Activated T-helper 1 cell treated with anti-CD3 and anti-CD28 coated beads, Interleukin-12 subunit alpha, Interleukin-12 subunit beta, Interleukin-2, Interleukin-4 antibody, amounts not matched to agents 30 ng/mL and 10 ng/mL and 1 ng/mL, durations not matched to agents 14 hours and 24 hours and 36 hours (primary cell): ENCODE measurements at places on chromosomes 12 and 14. TPM values are rescaled to one million over a fixed set of nuclear protein-coding genes. Genes with fewer than 3 reads are reported as not detected.

The ADCY4 gene
- 0.93 and 1.5 TPM in 2 replicates for total RNA-seq

The CEBPE gene
- not detected in 2 replicates for total RNA-seq

The TAS2R9 gene
- not detected in 2 replicates for total RNA-seq

The ZBTB42 gene
- 5.9 and 6.1 TPM in 2 replicates for total RNA-seq

The GLI1 gene
- 1.5 and 2.5 TPM in 2 replicates for total RNA-seq

The AMN gene
- total RNA-seq = 0.44 and 0.69 TPM in 2 replicates

The TCP11L2 gene
- total RNA-seq = 4.0 and 4.3 TPM in 2 replicates

The CYP46A1 gene
- 0.27 TPM in 1 of 2 replicates, not detected in the other for total RNA-seq

The BCL11B gene
- 43.5 and 45.4 TPM in 2 replicates for total RNA-seq

The RILPL2 gene
- total RNA-seq = 20.1 and 20.6 TPM in 2 replicates

The AGAP2 gene
- total RNA-seq = 31.5 and 33.4 TPM in 2 replicates

The WNT5B gene
- total RNA-seq = 1.1 and 2.0 TPM in 2 replicates

The SH2B3 gene
- 42.0 and 42.3 TPM in 2 replicates for total RNA-seq

The ALDH1L2 gene
- 1.1 and 1.5 TPM in 2 replicates for total RNA-seq

The OR10G2 gene
- total RNA-seq = 0.24 TPM in 1 of 2 replicates, not detected in the other

- no peak overlapping the region for H3K27ac ChIP-seq
- peaks cover 8% of the 10 kb centered on the region for H3K27me3 ChIP-seq
- no peak for DNase-seq
- no peaks in the 10 kb centered on the region for H3K4me1 ChIP-seq
Observed at GRCh38 chr12:112843287-112843686, 51.7 kb downstream of the RPH3A start.

- no peaks in the 10 kb centered on the region for H3K27me3 ChIP-seq
- peaks cover 12% of the 10 kb centered on the region for H3K4me1 ChIP-seq
- no peak for DNase-seq
- H3K36me3 ChIP-seq = peaks cover 11% of the 10 kb centered on the region
- H3K27ac ChIP-seq = no peak overlapping the region
Observed at GRCh38 chr14:102461490-102462338, 47.9 kb downstream of the ANKRD9 start.

DNA sequence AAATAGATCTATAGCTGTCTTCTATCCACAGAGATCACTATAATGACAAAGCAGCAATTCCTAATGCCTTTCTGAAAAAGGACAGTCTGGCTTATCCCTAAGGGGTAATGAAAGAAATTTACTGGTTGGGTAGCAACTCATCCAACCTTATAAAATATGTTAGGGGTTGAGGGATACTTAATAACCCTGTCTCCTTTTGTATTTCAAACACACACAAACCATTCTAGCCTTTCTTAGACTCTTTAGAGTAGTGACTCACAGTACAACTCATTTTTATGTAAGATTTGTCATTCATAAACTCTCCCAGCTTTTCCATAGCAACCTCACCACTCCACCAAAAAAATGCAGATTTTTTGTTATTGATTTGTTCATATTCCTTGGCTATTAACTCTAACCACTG is 167.9 kb downstream of the FSCB start:
- DNase-seq = no peak

DNA sequence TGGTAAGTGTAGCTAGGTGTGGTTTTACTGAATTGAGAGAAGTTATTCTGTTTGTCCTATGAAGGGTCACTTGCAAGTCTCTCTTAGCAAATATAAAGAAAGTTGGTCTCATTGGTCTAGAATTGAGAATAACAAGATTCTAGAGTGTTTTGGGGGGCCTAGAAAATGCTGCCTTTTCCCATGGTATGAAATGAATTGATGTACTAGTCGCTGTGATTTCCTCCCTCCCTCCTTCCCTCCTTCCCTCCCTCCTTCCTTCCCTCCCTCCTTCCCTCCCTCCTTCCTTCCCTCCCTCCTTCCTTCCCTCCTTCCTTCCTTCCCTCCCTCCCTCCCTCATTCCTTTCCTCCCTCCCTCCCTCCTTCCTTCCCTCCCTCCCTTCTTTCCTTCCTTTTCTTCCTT is 166.7 kb upstream of the RGS6 start:
- no peak overlapping the region for H3K27ac ChIP-seq
- H3K4me1 ChIP-seq = no peaks in the 10 kb centered on the region
- DNase-seq = no peak
- peaks cover 22% of the 10 kb centered on the region for H3K27me3 ChIP-seq
- no peaks in the 10 kb centered on the region for H3K36me3 ChIP-seq

GRCh38 chr14:61761557-61761956 is 663 bp upstream of the SNAPC1 start:
- H3K27ac ChIP-seq = peak overlapping the region; percentile 90
- peaks cover 57% of the 10 kb centered on the region for H3K4me1 ChIP-seq
- peak overlapping the region; percentile 91 for H3K4me3 ChIP-seq
- DNase-seq = no peak

GRCh38 chr14:98724734-98725133 is 547.3 kb downstream of the BCL11B start:
- H3K27me3 ChIP-seq = peaks cover 21% of the 10 kb centered on the region
- no peaks in the 10 kb centered on the region for H3K36me3 ChIP-seq
- H3K27ac ChIP-seq = no peak overlapping the region
- DNase-seq = no peak
- no peaks in the 10 kb centered on the region for H3K4me1 ChIP-seq
- no peak overlapping the region for H3K4me3 ChIP-seq

DNA sequence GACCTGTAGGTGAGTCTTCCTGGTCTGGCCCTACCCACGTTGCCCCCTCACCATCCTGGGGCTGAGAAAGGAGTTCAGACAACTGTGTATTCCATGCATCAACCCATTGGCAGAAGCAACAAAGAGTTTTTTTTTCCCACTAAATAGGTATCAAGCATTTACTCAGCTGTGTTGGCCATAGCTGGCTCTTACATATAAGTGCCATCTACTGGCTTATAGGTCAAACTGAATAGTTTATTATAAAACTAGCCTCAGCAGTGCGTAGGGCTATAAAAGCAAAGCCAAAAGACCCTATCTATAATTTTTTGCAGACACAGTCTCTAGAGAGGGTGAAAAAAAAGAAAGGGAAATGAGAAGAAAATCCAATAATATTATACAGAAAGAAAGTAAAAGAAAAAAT is 765.2 kb upstream of the MGAT4C start:
- no peak for DNase-seq
- H3K36me3 ChIP-seq = no peaks in the 10 kb centered on the region
- H3K27ac ChIP-seq = no peak overlapping the region
- no peak overlapping the region for H3K4me3 ChIP-seq

DNA sequence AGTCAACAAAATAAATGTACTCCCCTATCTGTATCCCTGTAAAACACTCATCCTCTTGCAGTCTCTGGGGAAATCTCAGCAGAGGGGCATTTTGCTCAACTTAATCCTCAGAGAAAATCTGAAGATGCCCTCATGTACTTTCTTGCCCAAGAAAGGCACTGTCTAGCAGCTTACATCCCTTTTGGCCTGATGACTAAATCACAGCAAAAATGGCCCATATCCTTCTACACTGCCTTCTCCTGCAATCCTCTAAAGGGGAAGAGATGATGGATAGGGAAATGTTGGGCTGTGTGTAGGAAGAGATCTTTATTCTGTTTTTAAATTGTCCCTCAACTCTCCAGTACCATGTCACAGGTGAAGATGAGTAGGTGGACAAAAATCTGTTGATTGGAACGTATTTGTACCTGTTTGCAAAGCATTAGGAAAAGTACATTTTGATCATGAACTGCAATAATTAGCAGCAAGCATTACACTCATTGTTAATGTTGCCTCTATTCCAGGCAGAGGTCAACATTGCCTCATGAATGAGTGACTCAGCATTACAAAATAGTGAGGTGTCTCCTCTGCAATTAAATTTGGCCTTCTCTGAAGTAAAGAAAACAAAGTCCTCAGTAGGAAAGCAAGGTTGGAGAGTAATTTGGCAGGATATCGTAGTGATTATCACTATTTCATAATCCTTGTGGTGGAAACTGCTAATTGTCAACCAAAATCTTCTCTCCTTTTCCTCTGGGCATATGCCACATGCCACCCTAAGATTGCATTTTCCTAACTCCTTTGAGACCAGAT is 172.4 kb upstream of the CAND1 start:
- H3K4me3 ChIP-seq = no peak overlapping the region
- DNase-seq = no peak
- peaks cover 2% of the 10 kb centered on the region for H3K27me3 ChIP-seq
- H3K4me1 ChIP-seq = no peaks in the 10 kb centered on the region

GRCh38 chr12:18262514-18262913 is 1.2 kb downstream of the PIK3C2G start:
- no peaks in the 10 kb centered on the region for H3K4me1 ChIP-seq
- H3K4me3 ChIP-seq = no peak overlapping the region
- no peak for DNase-seq
- H3K27ac ChIP-seq = no peak overlapping the region
- no peaks in the 10 kb centered on the region for H3K27me3 ChIP-seq

GRCh38 chr12:96421014-96421413 is 20.8 kb upstream of the CDK17 start:
- peaks cover 5% of the 10 kb centered on the region for H3K27me3 ChIP-seq
- peaks cover 71% of the 10 kb centered on the region for H3K4me1 ChIP-seq
- H3K4me3 ChIP-seq = peak overlapping the region; percentile 53
- H3K27ac ChIP-seq = no peak overlapping the region

DNA sequence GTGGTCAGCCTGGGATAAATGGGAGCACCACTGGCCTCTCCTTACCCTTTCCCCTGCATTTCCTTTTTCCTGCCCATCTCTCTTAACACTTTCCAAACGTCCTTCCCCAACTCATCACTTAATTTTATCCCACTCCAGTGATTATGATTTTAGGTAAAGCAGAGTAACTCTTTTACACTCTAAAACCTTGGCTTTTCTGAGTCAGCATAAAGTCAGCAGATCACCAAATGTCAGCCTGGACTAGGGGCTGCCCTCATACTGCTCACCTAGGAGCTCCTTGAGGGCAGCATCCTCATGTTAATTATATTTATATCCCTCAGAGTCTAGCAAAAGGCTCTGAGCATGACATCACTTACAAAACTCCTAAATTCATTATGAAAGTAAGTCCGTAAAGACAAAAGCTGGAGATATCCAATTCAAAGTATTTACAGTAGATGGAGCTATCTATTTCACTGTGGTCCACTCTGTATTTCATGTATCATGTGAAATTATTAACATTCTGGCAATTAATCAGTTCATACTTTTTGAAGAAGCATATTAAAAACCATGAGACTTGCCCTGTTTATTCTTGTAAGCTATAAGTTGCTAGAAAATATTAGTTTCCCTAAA is 17.0 kb upstream of the DICER1 start:
- no peaks in the 10 kb centered on the region for H3K4me1 ChIP-seq
- peaks cover 4% of the 10 kb centered on the region for H3K27me3 ChIP-seq
- DNase-seq = no peak
- H3K27ac ChIP-seq = no peak overlapping the region

DNA sequence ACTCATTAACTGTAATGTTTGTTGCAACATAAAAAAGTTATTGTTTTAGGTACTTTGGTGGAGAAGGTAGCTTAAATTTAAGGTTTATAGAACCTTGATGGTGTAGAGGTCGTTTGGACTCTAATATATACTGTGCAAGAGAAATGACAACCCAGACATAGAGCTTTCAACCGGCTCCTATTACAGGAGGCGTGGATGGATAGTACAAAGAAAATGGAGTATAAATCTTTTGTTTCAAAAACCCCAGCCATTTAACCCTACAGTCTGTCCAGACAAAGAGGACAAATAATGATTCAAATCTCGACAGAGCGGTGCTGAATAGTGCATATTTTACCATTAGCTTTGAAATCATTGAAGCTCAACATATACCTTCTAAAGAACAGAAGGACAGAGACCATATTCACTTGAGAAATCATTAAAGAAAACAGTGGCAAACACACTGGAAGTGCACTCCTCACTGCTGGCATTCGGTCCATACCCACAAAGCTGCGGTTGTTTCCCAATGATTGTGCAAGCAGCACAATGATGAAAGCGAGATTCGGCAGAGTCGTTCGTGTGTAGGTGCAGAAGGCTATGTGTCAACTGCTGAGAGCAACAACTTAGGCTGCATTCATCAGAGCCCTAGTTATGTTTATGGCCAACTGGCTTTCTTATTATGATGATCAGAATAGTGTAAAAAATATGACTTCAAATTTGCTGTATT is 688.6 kb downstream of the NOVA1 start:
- no peaks in the 10 kb centered on the region for H3K27me3 ChIP-seq
- no peak overlapping the region for H3K4me3 ChIP-seq
- H3K4me1 ChIP-seq = no peaks in the 10 kb centered on the region
- DNase-seq = no peak
- no peaks in the 10 kb centered on the region for H3K36me3 ChIP-seq
- H3K27ac ChIP-seq = no peak overlapping the region

DNA sequence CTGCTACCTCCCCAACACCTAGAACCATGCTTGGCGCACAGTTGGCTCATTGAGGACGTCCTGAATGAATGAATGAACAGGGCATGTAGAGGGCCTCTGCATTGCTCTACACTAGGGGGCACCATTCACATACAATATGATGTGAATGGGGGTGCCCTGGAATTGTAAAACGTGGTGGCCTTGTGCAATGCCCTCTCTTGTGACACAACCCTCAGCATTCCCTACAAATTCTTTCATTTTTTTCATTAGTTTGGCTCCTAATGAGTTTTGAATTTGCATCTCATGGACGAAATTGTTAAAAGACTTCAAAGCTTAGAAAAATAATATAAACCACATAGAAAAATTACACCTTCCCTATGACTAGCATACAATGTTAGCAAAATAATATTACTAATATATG is 2.3 kb upstream of the DIO2 start:
- no peak overlapping the region for H3K27ac ChIP-seq
- no peaks in the 10 kb centered on the region for H3K36me3 ChIP-seq
- no peaks in the 10 kb centered on the region for H3K27me3 ChIP-seq
- H3K4me3 ChIP-seq = no peak overlapping the region
- no peak for DNase-seq
- no peaks in the 10 kb centered on the region for H3K4me1 ChIP-seq

GRCh38 chr14:71720978-71721624 is 211.1 kb upstream of the RGS6 start:
- H3K36me3 ChIP-seq = peaks cover 39% of the 10 kb centered on the region
- H3K4me1 ChIP-seq = peaks cover 11% of the 10 kb centered on the region
- no peak for DNase-seq
- no peak overlapping the region for H3K4me3 ChIP-seq
- no peaks in the 10 kb centered on the region for H3K27me3 ChIP-seq

DNA sequence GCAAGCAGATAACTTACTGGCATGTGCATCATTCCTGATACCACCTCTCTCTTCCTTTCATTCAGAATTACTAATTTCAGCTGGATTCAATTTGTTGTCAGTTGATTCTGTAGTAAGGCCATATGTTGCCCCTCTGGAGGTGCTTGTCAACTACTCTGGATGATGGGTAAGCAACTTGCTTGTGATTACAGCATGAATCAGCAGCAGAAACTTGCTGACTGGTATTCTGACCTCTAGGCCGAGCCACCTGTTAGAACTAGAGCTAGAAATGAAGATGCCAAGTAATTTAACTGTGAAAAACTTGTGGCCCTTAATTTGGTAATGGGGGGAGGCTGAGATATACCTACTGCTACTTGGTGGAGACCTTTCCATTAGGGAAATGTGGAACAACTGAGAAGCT is 5.1 kb downstream of the RNF10 start:
- H3K4me1 ChIP-seq = peaks cover 49% of the 10 kb centered on the region
- H3K4me3 ChIP-seq = no peak overlapping the region
- peak overlapping the region; percentile 74 for H3K27ac ChIP-seq
- no peak for DNase-seq
- H3K27me3 ChIP-seq = no peaks in the 10 kb centered on the region
- H3K36me3 ChIP-seq = peaks cover 27% of the 10 kb centered on the region

- H3K4me3 ChIP-seq = no peak overlapping the region
- no peak overlapping the region for H3K27ac ChIP-seq
- H3K4me1 ChIP-seq = no peaks in the 10 kb centered on the region
- peaks cover 12% of the 10 kb centered on the region for H3K27me3 ChIP-seq
Observed at GRCh38 chr12:95085612-95086011, 12.2 kb upstream of the NR2C1 start.

GRCh38 chr12:73815072-73815645 is 722.5 kb upstream of the ATXN7L3B start:
- H3K4me1 ChIP-seq = no peaks in the 10 kb centered on the region
- DNase-seq = no peak
- no peak overlapping the region for H3K4me3 ChIP-seq
- no peak overlapping the region for H3K27ac ChIP-seq
- H3K27me3 ChIP-seq = no peaks in the 10 kb centered on the region
